ENCODE measurements at places on chromosomes 5 and 9.

DNA sequence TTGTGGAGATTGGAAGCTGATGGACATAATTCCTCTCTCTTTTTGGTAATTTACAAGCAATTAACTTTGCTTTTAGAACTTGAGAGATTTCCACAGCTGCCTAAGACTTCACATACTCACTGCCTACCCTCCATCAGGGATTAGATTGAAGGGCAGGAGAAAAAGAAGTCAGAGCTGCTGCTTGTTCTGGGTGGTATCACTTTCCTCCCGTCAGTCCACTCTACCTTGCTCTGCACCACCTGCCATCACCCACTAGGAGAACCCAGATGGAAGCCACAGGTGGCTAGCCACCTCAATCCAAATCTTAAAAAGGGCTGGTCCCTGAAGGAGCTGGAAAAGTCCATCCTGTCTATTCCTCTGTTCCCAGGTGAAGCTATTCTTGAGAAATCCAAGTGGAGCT is 10.5 kb downstream of the IRF1 start:
- no peak for DNase-seq

GRCh38 chr9:109969011-109969410 is 189.0 kb downstream of the PALM2AKAP2 start:
- DNase-seq = no peak

DNA sequence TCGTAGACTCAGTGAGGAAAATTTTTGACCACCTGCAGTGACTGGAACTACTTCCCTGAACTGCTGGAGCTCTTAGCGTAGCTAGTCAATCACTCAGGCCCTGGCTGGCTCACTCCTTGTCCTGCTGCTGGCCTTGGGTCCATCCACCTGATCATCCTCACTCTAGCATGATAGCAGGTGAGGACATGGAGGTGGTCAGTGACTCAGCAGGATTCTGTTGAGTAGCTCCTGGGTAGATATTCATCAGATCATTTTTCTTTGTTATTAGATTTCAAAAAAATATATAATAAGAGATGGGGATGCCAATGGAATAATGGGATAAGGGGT is 25.0 kb upstream of the SEMA4D start:
- no peak for DNase-seq

GRCh38 chr5:68116868-68117411 is 98.6 kb upstream of the PIK3R1 start:
- DNase-seq = no peak

GRCh38 chr9:107275530-107275929 is 7.5 kb upstream of the RAD23B start:
- DNase-seq = no peak

DNA sequence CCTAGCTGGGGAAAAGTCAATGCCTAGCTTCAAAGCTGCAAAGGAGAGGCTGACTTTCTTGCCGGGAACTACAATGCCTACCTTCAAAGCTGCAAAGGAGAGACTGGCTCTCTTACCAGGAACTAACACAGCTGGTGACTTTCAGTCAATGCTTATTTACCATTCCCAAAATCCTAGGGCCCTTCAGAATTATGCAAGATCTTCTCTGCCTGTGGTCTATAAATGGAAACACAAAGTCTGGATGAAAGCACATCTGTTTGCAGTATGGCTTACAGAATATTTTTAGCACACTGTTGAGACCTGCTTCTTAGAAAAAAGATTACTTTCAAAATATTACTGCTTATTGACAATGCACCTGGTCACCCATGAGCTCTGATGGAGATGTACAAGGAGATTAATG is 259.4 kb downstream of the PLK2 start:
- DNase-seq = no peak

DNA sequence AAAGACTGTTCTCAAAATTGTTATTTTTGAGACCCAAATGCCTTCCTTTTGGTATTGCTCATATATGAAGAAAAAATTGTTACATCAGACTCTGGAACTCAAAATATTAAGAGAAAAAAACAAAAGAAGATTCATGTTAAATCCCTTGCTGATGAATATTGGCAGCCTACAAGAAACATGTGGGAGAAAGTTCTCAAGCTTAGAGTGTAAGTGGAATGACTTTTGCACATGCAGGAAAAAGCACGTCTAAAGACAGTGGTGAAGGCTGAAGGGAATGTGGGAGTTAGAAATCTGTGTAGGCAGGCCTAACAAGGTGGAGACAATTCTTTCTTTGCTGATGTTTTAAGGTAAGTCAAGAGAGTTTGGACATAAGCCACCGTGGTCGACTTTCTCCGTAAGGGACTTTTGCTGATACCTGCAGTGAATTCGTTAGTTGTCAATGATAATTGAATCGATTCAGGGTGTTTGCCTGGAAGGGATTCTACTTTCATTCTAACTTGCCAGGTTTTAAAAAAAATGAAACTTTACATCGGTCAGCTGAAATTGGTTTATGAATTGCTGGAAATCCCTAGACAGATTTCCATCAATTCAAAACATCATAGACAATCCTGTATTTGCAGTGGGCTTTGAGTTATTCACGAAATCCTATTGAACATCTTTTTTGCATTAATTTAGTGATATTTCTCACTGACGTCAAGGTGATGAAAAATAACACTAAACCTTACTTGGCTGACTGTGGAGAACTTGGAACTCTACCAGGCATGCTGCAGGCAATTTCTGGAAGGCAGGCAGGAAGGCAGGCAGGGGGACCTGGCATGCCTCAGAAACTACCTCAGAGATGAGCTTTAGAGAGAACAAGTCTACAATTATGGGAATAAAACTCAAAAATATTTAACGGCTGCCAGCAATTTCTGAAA is 359.1 kb upstream of the ADAMTSL1 start:
- DNase-seq = no peak

GRCh38 chr9:70413464-70413798 is 1.0 kb downstream of the KLF9 start:
- no peak for DNase-seq

DNA sequence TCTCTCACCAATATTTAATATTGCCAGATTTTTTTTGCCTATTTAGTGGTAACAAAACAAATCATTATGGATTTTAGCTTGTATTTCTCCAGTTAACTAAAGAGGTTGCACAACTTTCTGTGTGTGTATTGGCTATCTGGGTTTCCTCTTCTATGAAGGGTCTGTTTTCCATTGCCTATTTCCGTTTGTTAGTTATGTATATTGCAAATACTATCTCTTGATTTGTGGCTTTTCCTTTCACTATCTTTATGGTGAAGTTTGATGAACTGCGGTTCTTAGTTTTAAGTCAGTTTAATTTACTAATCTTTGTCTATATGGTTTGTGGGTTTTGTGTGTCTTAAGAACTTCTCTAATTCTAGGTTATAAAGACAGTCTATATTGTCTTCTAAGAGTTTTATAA is 136.3 kb downstream of the CEP120 start:
- no peak for DNase-seq

- DNase-seq = no peak
Observed at GRCh38 chr9:134325096-134325812, 1.0 kb upstream of the RXRA start.

DNA sequence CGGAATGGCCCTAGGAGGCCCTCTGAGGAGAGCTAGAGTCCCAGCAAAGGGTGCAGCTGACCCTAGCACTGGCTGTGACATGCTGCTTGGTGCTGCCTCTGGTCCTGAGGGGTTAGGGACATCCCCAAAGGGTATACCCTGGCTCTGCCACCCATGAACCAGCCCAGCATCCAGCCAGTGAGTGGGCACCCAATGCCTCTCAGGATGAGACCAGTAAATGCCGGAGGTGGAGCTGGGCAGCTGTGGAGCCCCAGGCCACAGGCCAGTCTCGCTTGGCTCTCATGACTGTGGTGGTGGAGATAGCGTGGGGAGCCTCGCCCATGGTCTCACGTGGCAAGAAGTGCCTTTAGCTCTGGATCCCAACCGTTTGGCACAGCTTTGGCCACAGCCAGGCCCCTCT is 3.7 kb upstream of the CEL start:
- DNase-seq = no peak

- DNase-seq = no peak
Observed at GRCh38 chr9:5264219-5264595, 33.0 kb downstream of the INSL4 start.

DNA sequence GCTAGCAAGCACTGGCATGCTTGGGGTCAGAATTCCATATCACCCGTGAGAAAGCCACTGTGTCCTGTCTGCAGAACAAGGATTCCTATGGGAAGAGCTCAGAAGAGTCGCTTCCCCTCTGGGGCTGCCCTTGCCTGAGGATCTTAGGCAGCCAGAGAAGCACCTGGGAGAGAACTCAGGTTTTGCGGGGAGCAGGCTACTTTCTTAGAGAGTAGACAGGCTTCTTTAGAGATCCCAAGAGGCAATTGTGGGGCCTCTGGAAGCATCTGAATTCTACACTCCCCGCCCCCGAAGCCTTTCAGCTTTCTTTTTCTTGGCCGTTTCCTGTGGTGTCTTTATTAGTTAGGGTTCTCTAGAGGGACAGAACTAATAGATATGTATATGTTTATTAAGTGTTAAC is 40.9 kb downstream of the PHF2 start:
- DNase-seq = no peak

- no peak for DNase-seq
Observed at GRCh38 chr9:134211811-134212485, 47.6 kb upstream of the RNU6ATAC start.

- DNase-seq = no peak
Observed at GRCh38 chr9:73170185-73170957, 18.7 kb downstream of the ANXA1 start.

DNA sequence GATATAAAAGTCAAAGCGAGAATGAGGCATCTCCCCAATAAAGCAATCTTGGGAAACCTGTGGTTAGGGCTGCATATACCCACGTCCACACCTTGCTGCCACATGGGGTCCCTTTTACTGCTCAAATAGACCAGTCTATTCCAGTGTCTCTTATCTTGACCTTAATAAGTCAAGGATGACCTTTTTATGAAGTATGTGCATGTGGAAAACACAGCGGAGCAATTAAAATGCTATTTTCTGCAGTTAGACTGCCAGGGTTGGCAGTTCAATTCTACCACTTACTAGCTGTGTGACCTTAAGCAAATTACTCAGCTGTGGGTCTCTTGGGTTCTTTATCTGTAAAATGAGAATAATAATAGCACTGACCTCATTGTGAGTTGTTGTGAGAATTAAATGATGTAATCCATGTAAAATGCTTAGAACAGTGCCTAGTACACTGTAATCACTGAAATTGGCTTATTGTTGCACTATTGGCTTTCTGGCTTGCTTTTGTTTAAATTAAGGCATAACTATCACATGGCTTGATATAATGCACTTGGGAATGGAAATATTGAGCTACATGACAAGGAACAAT is 67.8 kb upstream of the HSPB3 start:
- DNase-seq = no peak

DNA sequence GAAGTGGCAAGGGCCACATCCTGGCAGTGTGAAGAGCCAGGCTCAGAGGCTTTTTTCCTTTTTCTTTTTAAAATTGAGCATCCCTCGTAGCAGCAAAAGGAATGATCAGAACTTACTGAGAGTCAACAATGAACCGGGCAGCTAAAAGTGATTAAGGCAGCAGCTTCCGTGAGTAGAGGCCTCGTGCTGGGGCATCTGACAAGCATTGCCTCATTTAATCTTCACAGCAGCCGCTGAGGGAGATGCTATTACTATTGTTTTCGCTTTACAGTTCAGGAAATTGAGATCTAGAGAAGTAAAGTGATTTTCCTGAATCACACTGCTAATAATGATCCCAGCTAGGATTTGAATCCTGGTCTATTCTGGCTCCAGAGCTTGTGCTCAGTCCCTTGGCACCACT is 30.7 kb upstream of the PTGS1 start:
- no peak for DNase-seq

GRCh38 chr9:15304632-15305031 is 2.4 kb downstream of the TTC39B start:
- DNase-seq = no peak

DNA sequence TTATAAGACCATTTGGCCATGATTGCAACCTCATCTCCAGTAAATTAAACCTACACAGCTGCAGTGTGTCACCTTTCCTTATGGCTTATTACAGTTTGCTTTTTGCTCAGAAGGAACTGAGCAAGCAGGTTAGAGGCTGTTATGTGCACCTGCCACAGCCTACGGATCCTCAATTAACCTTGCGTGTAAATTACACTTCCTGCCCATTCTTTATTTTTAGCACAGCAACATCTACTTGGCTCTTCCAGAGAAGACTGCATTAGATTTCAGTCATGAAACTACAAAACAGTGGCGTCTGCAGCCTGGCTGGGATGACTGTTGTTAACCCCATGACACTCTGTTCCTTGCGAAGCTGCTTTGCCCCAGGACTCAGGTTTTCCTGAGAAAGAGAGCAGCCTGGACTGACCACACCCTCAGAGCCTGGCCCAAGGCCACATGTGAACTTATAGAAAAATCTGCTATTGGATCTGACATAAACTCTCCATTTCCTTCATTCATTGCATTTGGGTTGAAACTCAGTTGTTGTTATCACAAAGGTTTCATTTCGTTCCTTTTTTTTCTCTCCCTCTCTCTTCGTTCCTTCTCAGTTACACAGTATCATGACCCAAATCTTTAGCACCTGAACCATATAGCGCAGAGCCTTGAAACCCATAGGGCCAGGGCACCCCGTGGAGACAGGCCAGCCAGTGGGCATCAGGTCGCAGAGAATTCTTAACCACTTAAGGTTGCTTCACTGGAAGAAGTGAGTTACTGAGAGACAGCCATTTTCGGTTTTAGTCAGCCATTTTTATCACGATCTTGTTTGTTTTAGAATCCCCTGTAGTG is 138.6 kb downstream of the PALM2AKAP2 start:
- DNase-seq = no peak

GRCh38 chr5:142412581-142412980 is 87.8 kb upstream of the SPRY4 start:
- DNase-seq = no peak

DNA sequence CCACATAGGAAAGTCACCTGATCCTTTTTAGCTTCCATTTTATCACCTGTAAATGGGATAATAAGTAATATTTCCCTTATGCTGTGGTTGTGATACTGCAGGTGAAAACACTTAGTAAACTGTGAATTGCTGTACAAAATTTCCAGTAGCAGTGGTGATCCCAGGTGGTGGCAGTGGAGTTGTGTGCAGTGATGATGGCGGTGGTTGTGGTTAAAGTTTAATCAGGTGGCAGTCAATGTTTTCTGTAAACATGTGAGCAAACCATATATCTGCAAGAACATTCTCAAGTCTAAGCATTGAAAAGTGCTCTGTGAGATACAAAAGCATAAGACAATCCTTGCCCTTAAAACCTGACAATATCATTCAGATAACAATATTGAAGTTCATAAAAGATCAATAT is 480.2 kb downstream of the RASEF start:
- DNase-seq = no peak

DNA sequence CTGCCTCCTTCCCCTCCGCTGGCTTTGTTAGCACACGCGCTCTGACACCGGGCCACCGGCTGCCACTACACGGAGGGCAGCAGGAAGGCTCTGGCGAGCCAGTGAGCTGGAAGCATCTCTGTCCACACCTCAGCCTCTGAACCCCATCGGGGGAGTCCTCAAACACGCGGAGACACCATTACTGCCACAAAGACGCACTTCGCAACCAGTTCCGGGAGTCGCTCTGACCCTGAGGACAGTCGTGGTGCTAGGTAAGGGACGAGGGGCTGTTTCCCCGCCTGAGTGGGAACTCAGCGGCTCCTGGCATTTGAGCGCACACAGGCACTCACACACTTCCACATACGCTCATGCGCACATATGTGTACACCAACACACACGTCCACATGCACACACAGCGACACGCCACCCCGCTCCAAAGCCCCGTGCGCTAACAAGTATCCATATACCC is 160.0 kb downstream of the C9orf152 start:
- DNase-seq = no peak

- DNase-seq = no peak
Observed at GRCh38 chr9:135340143-135340655, 139.4 kb upstream of the PPP1R26 start.

GRCh38 chr5:139078345-139078744 is 119.8 kb downstream of the SIL1 start:
- no peak for DNase-seq

GRCh38 chr9:131468031-131468430 is 34.7 kb upstream of the POMT1 start:
- DNase-seq = no peak
